ENCODE measurements at places on chromosomes 1 and 21.

- no peak for DNase-seq
Measured at GRCh38 chr1:29363536-29363935, 127.2 kb downstream of the PTPRU start.

DNA sequence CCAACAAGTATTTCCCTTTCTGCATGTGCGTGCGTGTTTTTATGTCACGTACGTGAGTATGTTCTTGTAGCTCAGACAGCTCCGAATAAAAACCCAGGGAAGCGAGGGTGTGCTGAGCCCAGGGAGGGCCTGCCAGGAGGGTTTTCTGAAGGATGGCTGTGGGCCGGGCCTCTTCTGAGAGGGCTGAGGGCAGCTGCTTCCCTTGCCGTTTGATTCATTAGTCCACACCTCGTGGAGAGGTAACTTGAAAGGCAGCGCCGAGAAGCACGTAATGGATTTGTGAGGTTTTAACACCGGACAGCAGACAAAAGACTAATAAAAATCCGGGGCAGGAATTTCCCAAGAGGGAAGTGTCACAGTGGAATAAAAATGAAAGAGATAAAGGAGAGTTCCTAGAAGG is 29.5 kb downstream of the CD247 start:
- no peak for DNase-seq

- no peak for DNase-seq
Measured at GRCh38 chr1:56160773-56161315, 418.5 kb downstream of the PLPP3 start.

- DNase-seq = no peak
Measured at GRCh38 chr1:116501125-116501869, 69.5 kb downstream of the CD58 start.

DNA sequence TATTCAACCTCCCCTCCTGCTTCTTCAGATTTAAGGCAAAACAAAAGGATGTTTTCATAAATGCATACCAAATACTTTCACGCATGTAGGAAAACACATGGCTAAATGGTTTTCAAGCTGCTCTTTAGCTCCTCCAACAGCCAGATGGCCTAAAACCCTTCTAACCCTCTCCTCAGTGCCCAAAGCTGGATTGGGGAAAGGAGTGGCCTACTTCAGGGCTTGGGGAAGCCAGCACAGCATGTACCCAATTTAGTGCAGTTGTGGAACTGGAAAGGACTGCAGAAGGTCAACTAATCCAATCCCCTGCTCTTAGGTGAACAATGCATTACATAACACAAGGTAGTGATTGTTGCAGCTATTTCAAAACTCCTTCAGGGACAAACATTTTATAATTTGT is 9.3 kb downstream of the F5 start:
- no peak for DNase-seq

GRCh38 chr21:38175306-38175705 is 81.5 kb upstream of the KCNJ15 start:
- DNase-seq = no peak

GRCh38 chr1:111271464-111271801 is 19.2 kb upstream of the CHIA start:
- DNase-seq = no peak

- DNase-seq = no peak
Measured at GRCh38 chr1:215584389-215584788, 17.3 kb downstream of the KCTD3 start.

- no peak for DNase-seq
Measured at GRCh38 chr1:151739590-151740355, 18.5 kb downstream of the RIIAD1 start.

GRCh38 chr1:169048043-169048442 is 58.4 kb upstream of the ATP1B1 start:
- DNase-seq = no peak

GRCh38 chr1:209800984-209801834 is 4.7 kb downstream of the IRF6 start:
- no peak for DNase-seq

DNA sequence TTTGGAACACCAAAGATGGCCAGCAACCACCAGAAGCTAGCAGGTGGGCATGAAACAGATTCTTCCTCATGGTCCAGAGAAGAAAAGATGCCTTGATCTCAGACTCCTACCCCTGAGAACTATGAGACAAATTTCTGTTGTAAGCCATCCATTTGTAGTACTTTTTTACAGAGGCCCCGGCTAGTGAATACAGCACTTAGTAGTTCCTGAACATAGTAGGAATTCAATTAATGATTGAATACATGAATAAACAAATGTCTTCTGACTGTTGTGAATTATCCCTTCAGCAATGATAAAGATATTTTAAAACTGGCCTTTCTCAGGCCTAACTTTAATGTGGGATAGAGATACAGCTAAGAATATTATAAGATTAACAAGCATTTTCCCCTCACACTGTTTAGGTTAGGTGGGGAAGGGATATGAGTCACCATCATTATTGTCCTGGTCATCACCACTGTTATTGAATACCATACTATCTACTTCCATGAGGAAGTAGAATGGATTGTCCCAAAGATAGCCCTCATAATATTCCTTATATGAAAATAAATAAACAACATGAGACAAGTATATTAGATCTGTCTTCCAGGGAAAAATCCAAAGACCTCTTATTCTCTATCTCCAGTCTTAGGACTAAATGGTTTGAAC is 51.4 kb downstream of the ADCY10 start:
- no peak for DNase-seq

DNA sequence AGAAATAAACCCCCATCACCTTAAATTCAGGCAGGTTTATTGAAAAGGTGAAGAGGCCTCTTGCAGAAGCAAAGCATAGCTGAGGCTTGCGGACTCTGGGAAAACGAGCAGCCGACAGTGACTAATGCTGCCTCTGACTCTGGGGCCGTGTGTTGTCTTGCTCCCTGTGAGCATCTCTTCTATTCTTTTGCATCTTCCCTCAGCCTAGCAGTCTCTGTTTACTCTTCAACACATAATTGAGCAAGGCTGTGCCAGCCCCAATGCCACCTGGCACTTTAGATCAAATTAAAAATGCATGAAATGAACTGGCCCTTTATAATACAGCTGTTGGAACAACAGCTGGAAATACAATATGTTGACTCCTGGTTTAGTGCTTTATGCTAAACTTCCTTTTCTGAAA is 18.4 kb upstream of the REG4 start:
- DNase-seq = peak; percentile 18

DNA sequence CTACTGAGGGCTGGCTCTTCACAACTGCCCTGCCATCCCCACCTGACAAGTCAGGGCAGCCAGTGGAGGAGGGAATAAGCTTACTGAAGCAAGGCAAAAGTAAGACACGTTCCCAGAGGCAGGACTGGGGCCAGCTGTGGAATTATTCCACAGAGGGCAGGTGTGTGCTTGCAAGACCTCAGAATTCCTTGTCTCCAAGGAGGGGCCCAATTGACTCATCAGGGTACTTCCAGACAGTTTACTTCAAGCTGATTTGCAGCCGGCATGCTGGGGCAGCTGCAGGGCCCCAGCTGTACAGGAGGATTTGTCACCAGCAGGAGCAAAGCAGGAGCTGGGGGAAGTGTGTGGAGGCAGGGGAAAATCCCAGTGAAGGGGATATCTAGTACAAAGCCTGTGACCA is 167.5 kb upstream of the CAMK1G start:
- no peak for DNase-seq

GRCh38 chr1:100736746-100737145 is 17.2 kb downstream of the VCAM1 start:
- no peak for DNase-seq

Data from NCI-H1436 treated with DMSO at 0.1 percent for 48 hours (cell line).